ENCODE measurements at places on chromosomes 2 and 18.

DNA sequence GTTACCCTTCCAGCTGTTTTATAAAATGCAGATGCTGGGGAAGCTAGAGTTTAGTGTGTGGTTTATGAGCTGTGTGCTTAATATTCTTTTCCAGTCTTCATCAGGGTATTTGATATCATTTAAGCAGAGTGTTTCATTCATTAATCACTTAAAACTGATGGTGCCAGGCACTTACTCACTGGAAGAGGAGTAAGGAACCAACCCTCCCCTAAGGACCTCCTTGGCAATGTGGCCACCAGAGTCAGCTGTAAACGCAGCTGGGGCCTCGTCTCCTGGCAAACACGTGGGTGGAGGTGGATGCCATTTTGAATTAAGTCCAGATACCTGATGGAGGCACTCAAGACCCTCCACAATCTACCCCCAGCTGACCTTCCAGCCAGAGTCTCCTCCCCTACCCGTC is 331.6 kb downstream of the CLIP4 start:
- no peak for DNase-seq

DNA sequence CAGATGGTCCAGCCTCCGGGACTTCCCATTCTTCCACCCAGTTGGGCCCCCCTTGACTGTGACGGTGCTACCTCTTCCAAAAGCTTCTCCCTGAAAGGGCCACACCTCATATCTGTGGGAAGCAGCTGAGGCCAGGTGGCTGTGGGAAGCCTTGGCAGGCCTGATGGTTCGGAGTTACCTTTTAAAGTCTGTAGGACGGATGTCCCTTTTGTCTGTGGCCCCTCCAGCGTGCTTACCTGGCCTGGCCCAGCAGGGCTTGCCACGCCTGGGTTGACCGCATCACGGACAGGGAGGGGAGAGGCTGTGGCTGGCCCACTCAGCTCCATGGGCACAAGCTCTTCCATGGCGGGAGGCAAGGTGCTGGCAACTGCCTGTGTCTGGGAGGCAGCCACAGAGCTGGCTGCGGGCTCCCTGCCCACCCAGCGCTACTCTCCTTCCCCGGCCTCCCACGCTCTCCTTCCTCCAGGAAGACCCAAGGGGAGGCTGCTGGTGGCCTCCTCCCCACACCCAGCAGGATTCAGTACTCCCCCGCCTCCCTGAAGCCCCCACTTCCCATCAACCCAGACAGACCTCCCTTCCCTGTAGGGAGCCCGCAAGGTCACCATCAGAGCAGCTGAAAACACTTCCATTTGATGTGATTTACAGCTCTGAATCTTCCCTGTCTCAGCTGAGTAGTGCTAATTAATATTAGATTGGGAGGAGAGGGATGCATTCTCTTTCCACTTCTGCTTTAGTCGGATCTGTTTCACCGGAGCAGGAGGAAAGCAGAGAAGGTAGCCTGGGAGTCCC is 52.8 kb downstream of the EDAR start:
- DNase-seq: no peak

- DNase-seq: no peak
Observed at GRCh38 chr2:9234680-9235146, 28.1 kb downstream of the ASAP2 start.

- no peak for DNase-seq
Observed at GRCh38 chr2:135796606-135797005, 40.4 kb downstream of the LCT start.

DNA sequence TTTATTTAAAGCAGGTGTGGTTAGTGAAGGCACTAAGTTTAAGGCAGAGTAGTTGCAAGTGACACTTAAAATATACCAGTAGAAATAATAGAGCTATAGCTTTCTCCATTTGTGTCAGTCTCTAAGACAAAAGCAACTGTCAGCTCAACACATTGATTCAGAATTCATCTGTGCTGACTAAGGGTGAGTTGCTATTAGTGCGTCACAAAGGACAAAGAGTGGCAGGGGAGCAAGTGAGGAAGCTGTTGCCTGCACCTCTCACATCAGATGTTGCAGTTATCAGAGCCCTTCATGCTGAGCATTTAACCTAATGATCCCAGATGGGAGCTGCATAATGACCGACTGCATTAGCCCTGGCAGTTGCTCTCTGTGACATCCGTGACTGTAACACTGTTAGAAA is 138.6 kb downstream of the DTNA start:
- DNase-seq: no peak

DNA sequence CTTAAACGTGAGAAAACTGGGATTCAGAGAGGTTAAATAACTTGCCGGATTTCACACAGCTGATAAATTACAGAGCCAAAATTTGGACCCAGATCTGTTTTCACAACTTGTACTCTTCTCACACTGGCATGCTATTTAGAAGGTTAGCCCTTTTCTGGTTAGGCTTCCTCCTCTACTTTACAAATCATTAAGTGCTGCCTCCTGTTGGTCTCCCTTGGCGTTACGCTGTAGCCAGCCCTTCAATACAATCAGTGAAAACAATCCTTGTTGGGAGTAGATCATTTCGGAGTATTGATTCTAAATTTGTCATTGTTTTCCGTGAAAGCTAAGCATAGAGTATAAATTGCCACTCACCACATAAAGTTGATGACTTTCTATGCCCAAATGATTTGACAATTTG is 153.5 kb downstream of the ARHGAP15 start:
- peak; percentile 7 for DNase-seq
